SW480 (cell line): ENCODE measurements at places on chromosomes 5 and 9.
A peak's percentile ranks its signal among the peaks of the same experiment; 100 is the strongest.

DNA sequence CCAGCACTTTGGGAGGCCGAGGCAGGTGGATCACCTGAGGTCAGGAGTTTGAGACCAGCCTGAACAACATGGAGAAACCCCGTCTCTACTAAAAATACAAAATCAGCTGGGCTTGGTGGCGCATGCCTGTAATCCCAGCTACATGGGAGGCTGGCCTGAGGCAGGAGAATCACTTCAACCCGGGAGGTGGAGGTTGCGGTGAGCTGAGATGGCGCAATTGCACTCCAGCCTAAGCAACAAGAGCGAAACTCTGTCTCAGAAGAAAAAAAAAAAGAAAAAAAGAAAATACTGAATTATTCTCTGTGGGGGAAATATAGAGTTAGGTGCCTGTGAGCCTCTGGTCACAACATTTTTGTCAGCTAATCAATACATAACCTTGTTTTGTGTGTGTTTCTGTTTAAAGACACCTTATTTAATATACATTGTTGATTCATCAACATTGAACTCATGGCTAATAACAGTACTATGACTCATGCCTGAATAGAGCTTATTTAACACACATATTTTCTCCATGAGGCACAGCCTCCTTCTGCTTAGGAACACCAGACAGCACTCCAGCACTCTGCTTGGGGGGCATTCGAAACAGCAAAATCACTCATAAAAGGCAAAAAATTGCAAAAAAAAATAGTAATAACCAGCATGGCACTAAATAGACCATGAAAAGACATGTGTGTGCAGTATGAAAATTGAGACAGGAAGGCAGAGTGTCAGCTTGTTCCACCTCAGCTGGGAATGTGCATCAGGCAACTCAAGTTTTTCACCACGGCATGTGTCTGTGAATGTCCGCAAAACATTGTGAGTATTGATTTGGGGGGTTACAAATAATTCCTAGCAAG, at the start of gene IL31RA:
Gene IL31RA (plus strand): TSS at position 519 of the 836 bp plus-strand sequence. CDS start 214 bp downstream, at position 733.
- peak; percentile 65 for DNase-seq

DNA sequence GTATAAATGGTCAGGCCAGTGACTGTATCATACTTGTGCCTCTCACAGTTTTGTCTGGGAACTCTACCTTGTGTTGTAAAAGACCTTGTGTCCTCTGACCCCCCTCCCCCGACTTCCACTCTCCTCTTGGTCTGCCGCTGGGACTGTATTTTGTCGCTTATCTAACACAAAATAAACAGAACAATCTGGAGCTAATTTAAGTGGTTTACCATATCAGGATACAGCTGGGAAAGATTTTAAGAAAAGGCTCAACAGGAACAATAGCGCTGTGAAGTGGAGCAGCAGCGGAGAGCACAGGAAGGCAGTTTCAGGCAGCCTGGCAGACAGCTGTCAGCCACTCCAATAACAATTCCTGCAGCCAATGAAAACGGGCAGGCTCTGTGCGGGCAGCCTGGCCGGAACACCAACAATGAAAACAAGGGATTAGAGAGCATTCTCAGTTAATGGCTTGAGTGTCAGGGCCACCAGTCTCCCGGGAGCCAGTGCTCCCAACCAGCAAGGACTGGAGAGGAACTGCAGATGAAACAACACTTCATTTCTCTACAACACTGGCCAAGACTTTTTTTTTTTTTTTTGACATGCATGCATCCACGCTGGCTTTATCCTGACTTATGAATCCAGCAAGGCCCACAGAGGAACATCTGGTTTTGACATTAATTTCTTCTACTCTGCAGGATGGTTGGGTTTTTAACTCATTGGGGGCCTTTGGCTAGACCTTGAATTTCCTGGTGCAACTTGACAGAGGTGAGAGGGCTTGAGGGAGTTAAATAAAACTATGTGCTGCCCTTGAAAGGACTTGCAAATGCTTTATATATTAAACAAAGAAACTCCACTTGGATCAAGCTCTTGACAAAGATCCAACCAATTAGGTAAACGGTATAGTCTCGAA, 76.7 kb downstream of the ARSB start:
- DNase-seq: peak; percentile 40

GRCh38 chr5:38134810-38135209, 123.5 kb upstream of the EGFLAM start:
- DNase-seq: no peak

DNA sequence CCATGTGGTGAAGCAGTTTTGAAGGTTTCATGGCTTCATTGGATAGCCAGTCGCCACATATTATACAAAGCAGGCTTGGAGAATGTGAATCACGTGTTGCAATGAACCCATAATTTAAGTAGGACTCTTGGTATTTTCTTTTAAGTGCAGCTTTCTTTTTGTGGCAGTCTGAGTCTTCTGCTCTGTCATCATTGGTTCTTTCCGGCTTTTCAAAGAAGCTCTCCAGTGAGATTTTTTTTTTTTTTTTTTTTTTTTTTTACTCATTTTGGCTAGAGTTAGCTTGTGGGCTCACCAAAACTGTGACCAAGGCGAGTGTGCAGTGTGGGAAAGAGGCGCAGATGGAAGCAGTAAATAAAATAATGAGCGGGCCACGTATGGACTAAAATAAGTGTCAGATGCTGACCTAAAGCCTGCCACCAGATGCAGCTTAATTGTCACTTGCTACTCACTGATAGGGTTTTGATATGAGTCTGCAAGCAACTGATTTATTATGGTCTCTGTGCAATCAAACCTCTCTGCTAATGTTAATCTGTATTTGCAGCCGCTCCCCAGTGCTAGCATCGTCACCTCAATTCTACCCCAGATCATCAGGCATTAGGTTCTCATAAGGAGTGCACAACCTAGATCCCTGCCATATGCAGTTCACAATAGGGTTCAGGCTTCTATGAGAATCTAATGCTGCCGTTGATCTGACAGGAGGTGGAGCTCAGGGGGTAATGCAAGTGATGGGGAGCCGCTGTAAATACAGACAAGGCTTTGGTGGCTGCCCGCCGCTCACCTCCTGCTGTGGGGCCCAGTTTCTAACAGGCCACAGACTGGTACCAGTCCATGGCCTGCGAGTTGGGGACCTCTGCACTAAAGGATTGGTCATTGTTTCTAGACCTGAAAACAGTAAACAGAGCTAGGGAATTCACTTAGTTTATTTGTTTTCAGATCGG, 45.5 kb upstream of the LARP1 start:
- DNase-seq: no peak

GRCh38 chr9:32716425-32716824, 66.9 kb upstream of the TMEM215 start:
- DNase-seq: no peak

DNA sequence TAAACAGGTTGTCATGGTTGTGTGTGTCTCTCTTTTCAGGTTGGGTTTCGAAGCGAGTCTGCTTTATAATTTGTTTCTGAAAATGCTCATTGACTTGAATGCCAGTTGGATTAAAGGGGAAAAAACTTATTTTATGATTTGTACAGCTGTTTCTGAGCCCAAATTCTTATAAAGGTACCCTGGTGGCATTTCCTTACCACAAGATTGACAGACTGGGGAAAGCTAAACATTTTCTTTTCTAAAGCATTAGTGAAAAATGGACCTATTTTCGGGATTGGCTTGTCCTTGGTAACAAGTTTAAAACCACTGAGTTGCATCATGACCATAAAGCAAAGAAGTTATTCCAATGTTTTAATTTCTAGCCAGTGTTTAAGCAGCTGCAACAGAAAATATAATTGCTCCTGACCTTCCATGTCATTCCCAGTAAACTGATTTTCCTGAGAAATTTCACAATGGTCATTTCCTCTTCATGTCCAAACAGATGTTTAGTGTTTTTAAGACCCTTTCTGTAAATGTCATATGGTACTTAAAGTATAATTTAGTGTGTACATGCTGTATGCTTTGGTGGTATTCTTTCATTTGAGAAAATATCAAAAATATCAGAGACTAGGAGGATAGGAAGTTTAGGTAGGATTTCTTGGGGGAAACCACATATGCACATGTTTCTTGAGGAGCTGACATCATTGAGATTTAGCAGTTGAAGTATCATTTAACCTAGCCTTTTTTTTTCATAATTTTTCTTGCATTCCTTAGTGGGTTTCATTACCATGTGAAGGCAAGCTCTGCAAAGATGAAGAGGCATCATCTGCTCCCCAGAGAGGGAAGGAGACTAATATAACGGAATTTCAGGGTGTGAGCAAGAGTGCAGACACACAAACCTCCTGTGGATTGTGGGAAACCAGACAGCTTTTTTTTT, 667.1 kb upstream of the RGMB start:
- no peak for DNase-seq

GRCh38 chr5:158121678-158122077, 262.7 kb upstream of the CLINT1 start:
- DNase-seq: no peak

- DNase-seq: no peak
Measured at GRCh38 chr9:126838055-126838811, 22.2 kb upstream of the ZBTB34 start.

- no peak for DNase-seq
Measured at GRCh38 chr9:128685636-128686489, 3.2 kb upstream of the SET start.

DNA sequence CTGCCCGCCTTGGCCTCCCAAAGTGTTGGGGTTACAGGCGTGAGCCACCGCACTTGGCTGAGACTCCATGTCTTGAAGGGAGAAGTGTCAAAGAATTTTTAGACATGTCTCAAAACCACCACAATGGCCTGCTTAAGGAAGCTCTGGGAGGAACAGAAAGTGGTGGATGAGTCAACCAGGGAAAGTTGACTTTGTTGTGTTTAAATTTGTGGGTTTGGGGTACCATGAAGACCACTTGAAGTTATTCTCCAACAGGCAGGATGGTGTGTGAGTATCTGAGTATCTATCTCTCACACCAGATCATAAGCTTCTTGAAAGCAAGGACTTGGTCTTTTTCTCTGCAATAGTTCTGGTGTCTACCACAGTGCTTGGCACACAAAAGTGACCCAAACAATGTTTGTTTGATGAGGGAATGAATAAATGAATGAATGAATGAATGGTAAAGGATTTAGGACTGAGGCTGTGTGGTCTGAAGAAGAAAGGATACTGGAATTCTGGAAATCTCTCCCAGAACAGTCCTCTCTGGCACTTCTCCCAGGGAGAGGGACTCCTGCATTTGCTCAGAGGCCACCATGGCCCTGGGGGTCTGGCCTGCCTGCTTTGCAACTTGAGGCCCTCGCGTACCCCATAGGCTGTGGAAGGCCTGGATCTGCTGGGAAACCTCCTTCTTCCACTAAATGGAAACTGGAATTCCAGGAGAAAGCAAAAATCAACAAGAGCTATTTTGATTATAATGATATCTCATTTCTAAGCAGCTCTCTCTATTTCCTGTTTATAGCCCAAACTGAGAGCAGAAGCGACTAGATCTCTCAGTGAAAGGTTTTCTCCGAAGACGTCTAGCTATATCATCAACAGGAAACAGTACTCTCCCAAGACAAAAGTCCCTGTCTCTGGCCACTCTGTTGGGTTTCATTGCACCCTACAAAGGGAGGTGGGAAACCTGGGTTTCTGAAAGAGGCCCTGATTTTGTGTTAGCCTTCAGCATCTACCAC, 187.9 kb downstream of the PALM2AKAP2 start:
- no peak for DNase-seq

DNA sequence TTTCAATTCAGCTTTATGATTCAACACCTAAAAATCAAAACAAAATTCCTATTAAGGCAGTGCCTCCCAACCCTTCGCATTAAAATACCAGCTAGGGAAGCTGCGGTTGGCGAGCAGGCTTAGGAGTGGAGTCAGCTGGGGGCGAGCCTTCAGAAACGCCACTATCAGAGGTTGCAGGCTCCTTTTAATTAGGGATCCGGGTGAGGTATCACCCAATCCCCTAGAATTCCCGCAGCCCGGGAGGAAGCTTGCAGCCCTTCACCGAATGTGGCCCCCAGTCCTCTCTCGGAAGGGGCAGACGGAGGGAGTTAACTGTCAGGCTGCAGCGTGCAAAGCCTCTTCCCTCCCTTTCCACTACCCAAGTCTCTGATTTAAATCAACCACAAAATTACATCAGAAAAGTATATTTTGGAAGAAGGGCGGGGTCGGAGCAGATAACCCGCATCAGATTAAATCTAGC, 1.7 kb downstream of the STC2 start:
- peak; percentile 84 for DNase-seq

- no peak for DNase-seq
Measured at GRCh38 chr5:102531506-102531905, 32.7 kb upstream of the SLCO6A1 start.

DNA sequence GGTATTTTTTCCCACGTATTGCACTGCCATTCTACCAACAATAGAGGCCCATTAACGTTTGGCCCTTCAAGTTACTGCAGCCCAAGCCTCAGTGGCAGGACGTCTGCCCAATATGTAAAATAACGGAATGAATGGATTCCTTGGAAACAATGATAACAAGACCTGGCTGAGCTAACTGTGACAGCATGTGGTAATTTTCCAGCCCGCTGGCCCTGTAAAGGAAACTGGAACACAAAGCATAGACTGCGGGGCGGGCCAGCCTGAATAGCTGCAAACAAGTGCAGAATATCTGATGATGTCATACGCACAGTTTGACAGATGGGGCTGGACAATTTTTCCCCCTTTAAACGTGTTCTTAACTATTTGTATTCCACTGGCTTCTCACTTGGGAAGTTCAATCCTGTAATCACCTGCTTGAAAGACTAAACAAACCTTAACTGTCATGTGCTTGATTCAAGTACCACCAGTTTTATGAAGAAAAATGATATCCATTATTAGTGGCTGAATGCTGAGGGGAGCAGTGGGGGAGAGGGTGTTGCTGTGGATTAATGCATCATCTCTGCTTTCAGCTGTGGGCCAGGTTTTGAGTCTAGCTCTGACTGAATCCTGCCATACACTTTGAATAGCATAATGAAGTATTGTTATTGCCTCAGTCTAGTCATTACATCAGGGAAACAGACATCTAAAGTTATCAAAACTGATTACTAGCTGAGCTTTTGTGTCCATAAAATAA, 323.9 kb downstream of the TMEM161B start:
- no peak for DNase-seq

- DNase-seq: no peak
Measured at GRCh38 chr9:94721754-94722153, 4.7 kb upstream of the AOPEP start.
